ENCODE measurements at places on chromosomes 2 and 18. TPM values are rescaled to one million over a fixed set of nuclear protein-coding genes. Genes with fewer than 3 reads are reported as not detected.

Gene MRO
- 2.0 TPM for total RNA-seq

Gene DSEL
- 9.9 TPM for total RNA-seq

Gene REG3G
- total RNA-seq: not detected

Gene SIX2
- 3.6 TPM for total RNA-seq

Gene ALLC
- total RNA-seq: 7.6 TPM

Gene SCN9A
- 25.5 TPM for total RNA-seq

Gene ESPNL
- not detected for total RNA-seq

Gene MAPK4
- total RNA-seq: 0.89 TPM

Gene CCDC74A
- total RNA-seq: 12.8 TPM

Gene ARMC9
- 15.4 TPM for total RNA-seq

DNA sequence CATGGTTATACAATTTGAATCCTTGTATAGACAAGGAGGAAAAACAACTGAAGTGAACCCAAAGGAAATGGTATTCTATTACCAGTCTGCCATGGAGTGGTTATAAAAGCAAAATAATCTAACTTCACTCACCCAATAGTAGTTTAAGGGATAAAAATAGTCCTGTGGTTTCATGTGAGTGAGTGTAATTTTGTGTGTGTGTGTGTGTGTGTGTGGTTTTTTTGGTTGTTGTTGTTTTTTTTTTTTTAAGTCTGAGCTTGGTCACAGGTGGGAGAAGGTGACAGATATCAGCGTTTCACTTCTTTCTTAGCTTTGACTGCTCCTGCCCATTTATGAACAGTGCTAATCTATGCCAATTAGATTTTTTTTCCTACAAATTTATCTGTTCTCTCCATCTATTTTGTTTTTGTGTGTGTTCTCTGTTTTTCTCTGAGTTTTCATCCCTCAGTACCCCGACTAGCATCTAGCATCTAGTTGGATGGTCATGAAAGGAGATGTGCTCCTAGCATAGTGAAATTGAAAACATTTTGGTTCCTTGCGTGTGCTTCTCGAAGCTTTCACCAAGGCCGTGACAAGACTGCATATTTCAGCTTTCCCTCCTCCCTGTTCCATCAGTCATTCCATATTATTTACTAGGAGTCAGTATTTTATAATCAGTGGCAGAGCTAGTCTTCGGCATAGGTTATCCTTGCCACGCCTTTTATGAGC is 200.1 kb upstream of the DTNA start:
- no peak for DNase-seq

DNA sequence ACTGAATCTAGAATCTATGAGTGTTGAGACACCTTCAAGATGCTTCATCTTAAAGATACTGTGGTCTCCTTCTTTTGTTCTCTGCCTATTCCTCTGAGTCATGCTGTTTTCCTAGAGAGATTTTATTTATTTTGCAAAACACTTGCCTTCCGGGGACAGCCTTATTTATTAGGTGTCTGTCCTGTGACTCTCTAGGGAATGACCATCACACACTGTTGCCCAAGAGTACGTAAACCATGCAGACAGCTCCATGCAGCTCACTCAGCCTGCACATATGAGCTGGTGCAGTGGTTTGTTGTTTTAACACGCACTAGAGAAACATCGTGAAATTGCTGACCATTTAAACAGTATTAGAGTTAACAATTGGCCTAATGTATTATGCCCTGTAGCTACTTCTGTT is 12.4 kb upstream of the ADCYAP1 start:
- DNase-seq: no peak

DNA sequence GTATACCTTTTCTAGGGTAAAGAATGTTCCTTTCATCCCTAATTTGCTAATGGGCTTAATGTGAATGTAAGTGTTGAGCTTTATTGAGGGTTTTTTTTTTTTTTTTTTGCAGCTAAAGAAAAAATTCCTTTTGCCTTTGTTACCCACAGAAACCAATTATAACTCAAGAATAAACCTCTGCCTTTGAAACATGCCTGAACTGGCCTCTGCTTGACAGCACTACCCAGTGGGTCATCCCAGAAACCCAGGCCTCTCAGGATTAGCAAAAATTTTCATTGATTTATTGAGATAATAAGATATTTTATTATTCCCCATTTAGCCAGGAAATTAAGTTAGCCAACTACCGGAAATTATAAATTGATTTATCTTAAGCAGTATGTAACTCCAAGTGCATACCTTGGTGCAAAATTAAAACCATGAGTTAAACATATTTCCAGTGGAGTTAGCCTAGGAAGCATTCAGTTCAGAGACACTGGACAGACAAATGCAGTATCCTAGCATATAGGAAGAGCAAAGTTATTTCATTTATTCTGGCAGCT is 67.0 kb upstream of the RASGRP3 start:
- DNase-seq: no peak

DNA sequence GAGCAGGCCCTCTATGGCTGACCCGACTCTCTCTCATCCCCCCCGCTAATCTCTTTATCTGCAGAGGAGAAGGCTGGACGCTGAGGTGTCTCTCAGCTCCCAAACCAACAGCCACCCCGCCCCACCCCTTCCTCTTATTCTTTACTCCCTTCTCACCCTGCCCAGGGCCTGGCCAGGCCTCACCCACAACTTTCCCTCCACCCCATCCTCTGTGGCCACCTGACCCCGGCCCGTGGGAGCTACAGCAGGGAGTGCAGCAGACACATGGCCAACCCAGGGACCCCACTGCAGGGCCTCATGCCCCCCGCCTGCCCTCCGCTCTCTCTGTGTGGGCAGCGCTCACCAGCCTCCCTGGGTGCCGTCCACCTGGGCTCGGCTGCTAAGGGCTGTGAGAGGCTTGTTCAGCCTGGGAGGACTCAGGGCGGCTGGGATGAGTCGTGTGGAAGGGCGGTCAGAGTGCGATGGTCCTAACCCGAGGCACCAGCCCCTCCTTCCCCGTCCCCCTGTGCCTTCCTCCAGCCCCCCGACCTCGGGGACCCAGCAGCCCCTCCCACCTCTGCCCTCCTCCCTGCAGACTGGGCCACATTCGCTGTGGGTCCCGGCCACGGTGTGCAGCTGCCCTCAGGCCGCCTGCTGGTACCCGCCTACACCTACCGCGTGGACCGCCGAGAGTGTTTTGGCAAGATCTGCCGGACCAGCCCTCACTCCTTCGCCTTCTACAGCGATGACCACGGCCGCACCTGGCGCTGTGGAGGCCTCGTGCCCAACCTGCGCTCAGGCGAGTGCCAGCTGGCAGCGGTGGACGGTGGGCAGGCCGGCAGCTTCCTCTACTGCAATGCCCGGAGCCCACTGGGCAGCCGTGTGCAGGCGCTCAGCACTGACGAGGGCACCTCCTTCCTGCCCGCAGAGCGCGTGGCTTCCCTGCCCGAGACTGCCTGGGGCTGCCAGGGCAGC is 6.8 kb downstream of the NEU4 start:
- no peak for DNase-seq

DNA sequence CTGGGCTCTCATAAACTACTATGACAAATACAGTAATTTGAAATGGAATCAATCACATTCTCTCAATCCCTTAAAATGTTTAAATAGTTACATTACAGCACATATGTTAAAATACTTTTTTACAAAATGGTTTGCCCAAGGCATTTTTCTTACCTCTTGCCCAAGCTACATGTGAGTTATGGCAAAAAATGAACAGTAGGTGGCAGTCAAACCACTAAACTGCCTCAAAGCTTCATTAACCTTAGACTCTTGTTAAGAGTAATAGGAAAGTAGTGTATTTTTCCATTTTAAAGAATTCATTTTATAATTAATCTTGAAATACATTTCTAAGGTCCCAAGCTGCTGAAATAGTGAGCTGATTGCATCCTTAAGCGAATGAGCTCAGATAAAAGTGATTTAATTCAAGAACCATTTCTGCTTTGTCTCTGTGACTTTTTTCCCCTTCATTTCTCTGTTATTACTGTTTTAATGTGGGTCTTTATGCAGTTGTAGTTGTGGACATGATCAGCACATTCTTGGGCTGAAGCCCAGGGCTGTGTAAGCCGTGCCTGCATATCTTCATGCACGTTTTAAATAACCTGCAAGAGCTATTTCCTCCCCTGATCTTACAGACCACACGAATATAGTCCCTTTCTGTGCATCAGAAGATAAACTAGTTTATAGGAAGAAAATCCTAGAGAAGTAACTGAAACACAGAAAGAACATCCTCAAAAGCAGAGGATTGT is 311.8 kb downstream of the LNPK start:
- DNase-seq: no peak

DNA sequence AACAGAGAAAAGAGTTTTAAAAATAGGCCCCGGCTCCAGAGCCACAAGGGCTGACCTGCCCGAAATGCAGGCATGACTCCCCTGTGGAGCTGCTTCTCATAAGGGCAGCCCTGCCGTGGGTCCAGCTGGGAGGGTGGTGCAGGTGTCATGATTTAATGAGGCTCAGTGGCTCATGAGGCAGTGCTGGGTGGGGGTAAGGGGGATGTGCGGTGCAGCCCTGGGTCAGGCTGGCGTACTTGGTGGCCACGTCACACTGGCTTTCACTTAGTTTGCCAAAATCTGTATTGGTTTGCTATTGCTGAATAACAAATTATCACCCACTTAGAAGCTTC is 33.6 kb downstream of the HJURP start:
- DNase-seq: no peak

- DNase-seq: no peak
Measured at GRCh38 chr2:28579606-28580005, 83.7 kb downstream of the PLB1 start.

DNA sequence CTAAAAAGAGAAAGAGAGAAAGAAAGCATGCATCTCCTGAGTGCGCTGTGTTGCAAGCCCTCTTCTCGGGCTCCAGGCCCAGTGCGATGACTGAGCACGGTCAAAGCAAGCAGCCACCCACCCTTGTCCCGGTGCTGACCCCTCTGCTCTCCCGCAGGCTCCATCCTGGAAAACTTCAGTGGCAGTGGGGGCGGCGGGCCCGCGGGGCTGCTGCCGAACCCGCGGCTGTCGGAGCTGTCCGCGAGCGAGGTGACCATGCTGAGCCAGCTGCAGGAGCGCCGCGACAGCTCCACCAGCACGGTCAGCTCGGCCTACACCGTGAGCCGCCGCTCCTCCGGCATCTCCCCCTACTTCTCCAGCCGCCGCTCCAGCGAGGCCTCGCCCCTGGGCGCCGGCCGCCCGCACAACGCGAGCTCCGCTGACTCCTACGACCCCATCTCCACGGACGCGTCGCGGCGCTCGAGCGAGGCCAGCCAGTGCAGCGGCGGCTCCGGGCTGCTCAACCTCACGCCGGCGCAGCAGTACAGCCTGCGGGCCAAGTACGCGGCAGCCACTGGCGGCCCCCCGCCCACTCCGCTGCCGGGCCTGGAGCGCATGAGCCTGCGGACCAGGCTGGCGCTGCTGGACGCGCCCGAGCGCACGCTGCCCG is 252.5 kb downstream of the GLI2 start:
- no peak for DNase-seq

- DNase-seq: no peak
Measured at GRCh38 chr2:212939777-212940531, 211.5 kb downstream of the IKZF2 start.

DNA sequence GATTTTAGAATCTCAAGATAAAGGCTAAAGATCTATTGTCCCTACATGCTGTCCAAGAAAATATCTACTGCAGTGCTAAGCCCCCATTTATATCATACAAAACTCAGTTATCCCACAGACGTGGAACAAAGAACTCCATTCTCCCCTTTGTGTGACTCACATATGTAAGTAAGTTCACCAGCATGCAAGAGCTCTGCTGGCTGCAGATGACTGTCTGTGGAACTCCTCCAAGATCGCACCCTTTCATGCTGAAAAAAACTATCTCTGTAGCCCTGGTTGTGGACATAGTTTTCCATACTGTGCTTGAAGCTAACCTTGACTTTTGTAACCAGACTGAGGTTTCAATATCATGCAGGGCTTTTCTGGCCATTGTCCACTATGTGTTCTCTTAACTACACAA is 207.1 kb downstream of the ZNF521 start:
- DNase-seq: no peak

- no peak for DNase-seq
Measured at GRCh38 chr2:232949016-232949415, 64.0 kb downstream of the NGEF start.

- DNase-seq: no peak
Measured at GRCh38 chr2:195967336-195967735, 101.3 kb downstream of the DNAH7 start.

GRCh38 chr2:37653805-37654378 is 17.6 kb downstream of the CDC42EP3 start:
- no peak for DNase-seq

- DNase-seq: no peak
Measured at GRCh38 chr2:23924589-23925359, 2.1 kb downstream of the ATAD2B start.

DNA sequence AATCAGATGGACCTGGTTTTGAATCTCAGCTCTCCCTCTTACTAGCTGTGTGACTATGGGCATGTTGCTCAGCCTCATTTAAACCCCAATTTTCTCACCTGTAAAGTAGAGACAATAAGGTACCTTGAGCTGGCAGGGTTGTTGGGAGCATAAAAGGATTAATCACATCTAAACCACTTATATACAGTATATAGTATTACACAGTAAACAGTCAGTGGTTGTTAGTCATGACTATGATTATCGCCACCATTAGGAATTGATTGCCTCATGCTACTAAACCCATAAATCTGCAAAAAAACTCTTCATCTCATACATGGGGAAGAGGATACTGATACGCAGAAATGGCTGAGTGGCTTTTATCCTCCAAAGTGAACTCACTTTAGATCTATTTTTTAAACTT is 65.8 kb downstream of the INO80D start:
- DNase-seq: no peak

- DNase-seq: no peak
Measured at GRCh38 chr2:119419803-119420508, 11.7 kb upstream of the TMEM37 start.

DNA sequence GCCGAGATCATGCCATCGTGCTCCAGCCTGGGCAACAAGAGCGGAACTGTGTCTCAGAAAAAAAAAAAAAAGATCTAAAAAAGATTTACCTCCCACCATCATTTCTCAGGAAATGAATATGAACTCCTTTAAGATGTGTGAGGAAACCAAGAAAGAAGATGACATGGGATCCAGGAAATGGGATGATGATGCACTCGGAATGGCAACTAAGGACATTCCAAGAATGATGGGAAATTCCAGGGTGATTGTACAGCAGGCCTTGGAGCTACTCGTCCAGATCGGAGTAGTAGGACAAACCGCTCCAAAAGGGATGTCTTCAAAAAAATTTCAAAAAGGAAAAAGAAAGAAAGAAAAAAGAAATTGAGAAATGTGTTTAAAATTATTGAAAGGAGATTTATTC is 84.9 kb upstream of the PMAIP1 start:
- no peak for DNase-seq

DNA sequence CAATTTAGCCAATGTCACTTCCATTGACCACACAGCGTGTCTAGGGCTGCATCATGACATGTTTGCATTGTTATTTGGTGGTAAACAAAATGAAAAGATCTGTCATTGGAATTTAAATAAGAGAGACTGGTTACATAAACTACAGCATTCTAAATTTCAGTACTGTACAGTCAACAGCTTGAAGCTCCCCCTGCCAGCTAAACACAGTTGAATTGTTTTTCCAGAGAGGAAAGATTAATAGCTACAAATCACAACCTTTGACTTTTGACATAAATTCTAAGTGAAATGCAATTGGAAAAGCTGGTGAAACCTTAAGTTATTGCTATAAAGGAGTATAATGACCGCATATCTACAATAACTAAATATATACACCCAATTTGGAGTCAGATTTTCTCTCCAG is 1600.0 kb upstream of the ACVR2A start:
- no peak for DNase-seq

All from sciatic nerve (tissue), 2 donors.